H54 (cell line): ENCODE measurements at places on chromosomes 12 and 14.

- DNase-seq: no peak
Observed at GRCh38 chr14:35438910-35439713, 34.6 kb upstream of the NFKBIA start.

GRCh38 chr12:20490213-20490612 is 121.9 kb downstream of the PDE3A start:
- no peak for DNase-seq

DNA sequence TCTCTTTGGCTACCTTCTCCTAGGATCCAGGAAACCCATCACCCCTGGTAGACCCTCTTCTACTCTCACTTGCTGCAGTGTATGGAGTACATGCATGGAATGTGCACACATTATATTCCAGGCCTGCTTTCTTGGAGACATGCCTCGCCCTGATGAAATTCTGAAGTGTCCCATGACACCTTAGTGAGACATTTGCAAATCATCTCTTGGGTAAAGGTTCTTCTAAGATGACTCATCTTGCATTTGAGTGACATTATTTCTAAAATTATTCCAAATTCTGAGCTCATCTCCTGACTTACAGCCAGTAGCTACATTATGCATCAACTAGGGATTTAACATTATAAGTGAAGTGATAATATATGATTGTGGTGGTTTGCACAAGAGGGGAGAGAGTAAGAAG is 49.8 kb downstream of the SDR9C7 start:
- no peak for DNase-seq

DNA sequence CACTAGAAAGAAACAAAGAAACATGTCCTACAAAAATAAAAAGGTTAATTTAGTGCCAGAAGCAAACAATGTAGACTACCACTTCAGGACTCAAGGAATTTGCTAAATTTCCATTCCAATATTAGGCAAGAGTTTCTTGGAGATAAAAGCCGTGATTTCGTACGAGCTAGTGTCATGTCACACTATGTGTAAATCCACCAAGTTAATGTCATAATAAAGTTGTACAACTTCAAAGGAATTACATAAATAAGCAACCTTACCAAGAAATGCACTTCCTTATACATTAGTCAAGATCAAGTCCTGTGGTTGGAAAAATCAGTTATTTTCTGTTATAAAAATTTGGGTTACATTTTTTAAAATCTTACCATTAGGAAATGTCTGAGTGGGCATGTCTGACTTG is 1222.8 kb downstream of the GALC start:
- no peak for DNase-seq

DNA sequence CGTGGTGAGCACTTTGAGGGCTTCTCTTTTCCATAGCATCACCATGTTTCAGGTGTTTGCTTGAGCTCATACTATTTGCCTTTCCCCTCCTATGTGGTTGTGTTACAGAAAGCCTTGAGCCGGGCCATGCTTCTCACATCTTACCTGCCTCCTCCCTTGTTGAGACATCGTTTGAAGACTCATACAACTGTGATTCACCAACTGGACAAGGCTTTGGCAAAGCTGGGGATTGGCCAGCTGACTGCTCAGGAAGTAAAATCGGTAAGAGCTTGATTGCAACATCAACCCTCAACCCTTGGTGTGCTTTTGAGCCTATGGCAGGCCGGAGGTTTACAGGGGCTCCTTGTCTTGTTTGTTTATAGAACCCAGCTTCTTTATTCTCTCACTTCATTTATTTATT is 8.1 kb downstream of the LETMD1 start:
- peak; percentile 64 for DNase-seq

DNA sequence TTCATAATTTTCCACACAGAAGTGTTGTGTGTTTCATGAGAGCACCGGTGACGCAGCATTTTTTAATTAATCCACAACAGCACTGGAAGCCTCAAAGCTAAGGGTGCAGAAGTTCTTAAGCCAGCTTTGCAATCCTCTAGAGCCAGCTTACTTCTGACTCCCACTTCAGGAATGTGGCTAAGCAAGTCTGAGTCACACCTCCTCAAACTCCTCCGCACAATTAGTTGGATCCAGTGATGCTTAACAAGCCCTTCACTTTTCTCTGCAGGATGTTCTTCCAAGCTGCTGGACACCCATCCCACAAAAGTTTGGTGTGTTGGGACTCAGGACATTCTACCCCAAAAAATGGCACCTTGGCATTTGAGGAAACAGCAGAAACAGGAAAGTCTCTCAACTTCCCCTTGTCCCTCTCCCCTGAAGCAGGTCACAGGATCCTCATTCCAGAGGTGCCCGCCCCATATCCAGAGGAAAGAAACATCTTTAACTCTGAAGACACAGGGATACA is 210.0 kb downstream of the PPM1H start:
- DNase-seq: peak; percentile 47

GRCh38 chr14:72962829-72963312 is 36.6 kb downstream of the DCAF4 start:
- DNase-seq: peak; percentile 91

DNA sequence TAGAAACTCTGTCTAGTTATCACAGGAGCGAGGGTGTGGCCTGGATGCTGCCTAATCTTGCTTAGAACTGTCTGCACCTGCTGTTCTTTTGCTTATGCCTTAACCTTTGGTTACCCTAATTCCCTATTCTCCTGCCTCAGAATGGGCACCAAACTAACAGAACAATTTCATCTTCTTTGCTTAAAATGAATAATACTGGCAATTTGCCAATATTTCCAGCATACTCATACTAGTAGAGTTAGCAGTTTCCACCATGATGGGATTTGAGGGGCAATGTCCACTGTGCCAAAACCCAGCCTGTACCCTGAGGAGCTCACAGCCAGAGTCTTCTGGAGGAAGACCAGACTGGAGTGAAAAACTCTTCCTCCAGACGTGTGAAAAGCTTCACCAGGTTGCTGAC is 136.4 kb downstream of the RPS29 start:
- no peak for DNase-seq

DNA sequence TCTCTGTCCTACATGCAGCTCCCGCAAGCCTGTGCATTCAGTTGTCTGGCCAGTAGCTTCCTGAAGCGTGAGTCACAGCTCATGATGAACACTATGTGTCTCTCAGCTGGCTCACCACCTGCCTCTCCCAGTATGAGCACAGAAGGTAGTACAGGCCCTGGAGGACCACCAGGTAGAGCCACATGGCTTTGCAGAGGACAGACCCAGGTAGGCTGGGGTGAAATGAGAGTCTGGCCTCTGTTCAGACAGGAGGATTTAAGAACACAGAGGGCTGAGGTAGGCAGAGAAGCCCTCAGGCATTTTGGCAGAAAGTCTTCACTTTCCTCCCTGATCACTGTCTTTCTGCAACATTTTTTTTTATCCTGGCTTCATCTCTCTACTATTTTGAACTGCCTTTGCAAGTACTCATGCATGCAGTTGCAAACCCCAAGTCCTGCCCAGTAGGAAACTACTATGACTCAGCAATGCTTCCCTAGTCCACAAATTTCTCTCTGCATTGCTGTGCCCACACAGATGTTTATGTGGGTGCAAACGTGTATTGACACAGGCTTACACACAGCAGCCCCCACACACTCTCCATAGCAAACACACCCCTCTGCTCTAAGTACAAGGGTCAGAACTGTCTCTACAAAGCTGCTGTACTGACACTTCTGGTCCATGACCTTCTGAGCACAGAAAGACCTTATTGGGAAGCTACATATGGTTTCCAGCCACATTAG is 7.2 kb upstream of the SDR9C7 start:
- DNase-seq: peak; percentile 61

DNA sequence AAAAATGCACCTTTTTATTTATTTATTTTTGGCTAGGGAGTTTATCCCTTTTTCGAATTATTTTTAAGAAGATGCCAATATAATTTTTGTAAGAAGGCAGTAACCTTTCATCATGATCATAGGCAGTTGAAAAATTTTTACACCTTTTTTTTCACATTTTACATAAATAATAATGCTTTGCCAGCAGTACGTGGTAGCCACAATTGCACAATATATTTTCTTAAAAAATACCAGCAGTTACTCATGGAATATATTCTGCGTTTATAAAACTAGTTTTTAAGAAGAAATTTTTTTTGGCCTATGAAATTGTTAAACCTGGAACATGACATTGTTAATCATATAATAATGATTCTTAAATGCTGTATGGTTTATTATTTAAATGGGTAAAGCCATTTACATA is 14.9 kb upstream of the SNAPC1 start:
- no peak for DNase-seq

DNA sequence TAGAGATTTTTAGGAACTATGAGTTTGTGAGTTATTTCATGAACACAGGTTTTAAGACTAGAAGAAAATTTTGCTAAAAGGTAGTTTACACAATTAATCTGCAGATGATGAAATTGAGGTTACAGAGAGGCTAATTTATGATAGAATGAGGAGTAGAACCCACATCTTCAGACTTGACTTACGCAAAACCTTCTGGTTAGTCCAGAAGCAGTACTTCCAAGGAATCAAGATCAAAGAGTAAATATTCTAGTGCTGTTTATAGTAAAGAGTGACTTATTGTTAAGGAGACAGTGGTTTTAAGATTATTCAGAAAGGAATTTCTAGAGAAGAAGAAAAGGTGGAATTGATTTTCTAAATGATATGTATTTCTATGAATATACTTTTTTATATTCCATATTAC is 10.6 kb upstream of the KITLG start:
- no peak for DNase-seq

GRCh38 chr14:103260629-103261124 is 73.4 kb upstream of the EIF5 start:
- DNase-seq: peak; percentile 42

- DNase-seq: no peak
Observed at GRCh38 chr14:31465111-31465510, 7.8 kb upstream of the DTD2 start.

DNA sequence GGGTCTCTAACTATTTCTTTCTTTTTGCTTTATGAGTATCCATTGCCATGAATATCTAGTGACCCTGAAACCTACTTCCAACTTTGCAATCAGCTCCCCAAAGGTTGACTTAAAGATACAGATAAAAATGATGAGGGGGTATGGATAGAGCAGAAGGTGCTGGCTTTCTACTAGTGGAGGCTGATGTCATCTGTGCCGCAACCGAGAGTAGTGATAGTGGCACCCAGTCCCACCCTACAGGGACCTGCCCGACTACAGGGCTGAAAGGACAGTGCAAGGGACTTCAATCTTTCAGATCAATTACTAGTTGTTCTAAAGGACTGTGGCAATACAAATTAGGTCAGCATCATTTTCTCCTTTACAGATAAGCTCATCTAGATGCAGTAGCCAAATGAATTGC is 806.0 kb downstream of the VRK1 start:
- DNase-seq: no peak

- DNase-seq: no peak
Observed at GRCh38 chr12:43288671-43289425, 263.2 kb downstream of the ADAMTS20 start.

- DNase-seq: no peak
Observed at GRCh38 chr12:52307836-52308805, 13.1 kb downstream of the KRT83 start.
